ENCODE measurements at places on chromosomes 7 and 10. TPM values are rescaled to one million over a fixed set of nuclear protein-coding genes. Genes with fewer than 3 reads are reported as not detected.

- no peak for DNase-seq
These were observed 14.5 kb downstream of the NUDT5 start for GRCh38 chr10:12181065-12181775.

GRCh38 chr7:158811461-158811860 lies 17.8 kb downstream of the ESYT2 start:
- DNase-seq, result no peak

DNA sequence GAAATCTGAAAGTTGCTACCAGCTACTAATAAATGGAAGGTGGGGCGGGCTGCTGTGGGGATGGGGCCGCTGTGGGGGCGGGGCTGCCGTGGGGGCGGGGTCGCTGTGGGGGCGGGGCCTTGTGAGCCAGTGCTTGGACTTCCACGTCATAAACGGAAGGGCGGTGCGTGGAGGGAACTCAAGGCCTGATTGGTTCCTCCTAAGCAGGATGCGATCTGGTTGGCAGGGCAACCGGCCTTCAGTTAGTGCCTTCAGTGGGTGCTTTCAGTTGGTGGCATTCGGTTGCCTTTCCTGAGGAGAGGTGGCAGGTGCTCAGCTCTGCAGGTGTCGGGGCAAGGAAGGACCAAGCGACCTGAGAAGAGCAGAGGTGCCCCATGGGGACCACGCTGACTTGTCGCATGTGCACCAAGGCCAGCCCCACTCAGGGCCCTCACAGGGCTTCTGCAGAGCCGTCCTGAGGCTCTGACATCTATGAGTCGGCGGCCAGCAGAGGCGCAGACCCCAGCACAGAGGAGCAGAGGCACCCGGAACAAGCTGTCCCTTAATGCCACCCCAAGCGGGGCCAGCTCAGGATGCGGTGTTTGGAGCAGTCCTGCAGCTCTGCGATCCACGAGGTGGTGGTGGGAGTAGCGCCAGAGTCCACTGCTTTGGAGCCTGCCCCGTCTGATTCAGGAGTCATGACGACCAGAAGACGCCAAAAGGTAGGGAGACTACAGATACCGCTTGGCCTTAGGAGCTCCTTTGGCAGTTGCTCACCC lies 54.4 kb upstream of the PDSS1 start:
- DNase-seq, result no peak

GRCh38 chr10:100061401-100061800 lies 20.3 kb downstream of the CPN1 start:
- DNase-seq, result no peak

DNA sequence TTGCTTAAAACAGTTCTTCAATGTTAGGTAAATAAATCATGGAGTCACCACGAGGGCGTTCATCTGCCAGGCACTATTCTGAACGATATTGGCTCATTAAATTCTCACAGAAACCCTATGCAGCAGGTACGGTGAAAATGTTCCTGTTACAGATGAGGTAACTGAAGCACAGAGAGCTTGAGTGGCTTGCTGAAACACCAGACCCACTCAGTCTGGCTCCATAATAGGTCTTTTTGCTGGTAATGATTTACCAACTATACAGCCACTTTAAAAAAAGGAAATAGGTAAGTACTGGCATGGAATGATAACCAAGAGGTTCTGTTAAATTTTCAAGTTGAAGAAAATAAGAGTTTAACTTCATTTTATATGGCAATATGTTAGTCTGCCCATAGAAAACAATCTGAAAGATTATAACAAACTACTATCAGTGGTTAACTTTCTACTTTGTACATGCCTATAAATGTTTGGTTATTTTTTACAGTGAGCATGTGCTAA lies 1.3 kb upstream of the TM9SF3 start:
- DNase-seq, result no peak

DNA sequence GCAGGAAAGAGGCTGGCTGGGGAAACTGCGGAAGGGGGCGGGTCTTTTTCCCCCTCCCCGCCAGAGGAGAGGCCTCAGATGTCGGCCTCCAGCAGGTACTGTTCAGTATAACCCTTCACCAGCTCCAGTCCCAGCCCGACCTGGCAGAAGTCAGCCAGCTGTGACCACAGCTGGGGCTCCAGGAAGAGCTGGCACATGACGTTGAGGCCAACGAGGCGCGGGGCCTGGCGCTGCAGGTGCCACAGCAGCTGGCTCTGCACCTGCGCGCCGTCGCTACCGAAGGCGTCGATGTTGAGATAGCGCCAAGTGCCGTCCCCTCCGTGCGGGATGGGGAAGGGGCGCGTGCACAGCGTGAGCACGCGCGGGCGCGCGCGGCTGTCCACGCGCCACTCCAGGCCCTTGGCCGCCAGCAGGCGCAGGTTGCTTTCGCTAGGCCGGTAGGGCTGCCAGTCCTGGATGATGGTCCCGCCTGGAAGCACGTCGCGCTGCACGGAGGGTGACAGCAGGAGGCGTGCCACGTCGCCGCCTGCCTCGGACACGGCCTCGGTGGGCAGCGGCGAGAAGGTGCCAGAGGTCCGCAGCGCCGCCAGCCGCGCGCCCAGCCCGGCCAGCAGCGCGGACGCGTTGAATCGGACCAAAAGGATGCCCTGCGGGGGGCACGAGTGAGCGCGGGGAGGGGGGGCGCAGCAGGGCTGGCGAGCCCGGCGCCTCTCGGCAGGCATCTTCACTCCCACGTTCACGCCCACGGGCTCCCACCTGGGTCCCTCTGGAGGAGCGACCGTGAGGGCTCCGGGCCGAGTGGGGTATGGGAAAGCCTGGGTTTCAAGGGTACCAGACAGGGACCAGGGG lies 6.9 kb upstream of the VGF start:
- no peak for DNase-seq

DNA sequence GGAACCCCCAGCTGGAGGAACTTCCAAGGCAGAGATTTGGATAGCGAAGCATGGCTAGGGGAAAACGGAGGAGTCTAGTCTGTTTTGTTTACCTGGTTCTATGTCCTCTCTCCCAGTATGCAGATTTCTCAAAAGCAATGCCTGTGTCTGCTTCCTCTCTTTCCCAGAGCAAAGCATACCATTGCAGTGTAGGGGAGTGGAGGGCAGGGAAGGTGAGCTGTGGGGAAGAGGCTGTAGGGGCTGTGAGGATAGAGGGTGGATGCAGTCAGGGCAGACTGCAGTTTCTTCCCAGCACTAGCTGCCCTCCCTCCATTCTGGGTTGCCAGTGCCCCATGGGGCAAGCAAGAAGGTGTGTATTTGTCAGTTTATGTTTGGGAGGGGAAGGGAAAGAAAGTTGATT lies 16.9 kb upstream of the TSPAN14 start:
- DNase-seq, result no peak

The KNDC1 gene
- total RNA-seq, result 0.88 TPM

Data from heart right ventricle (tissue), 16 donors.